H9 (cell line): ENCODE measurements at places on chromosomes 6 and 20. TPM values are rescaled to one million over a fixed set of nuclear protein-coding genes. Genes with fewer than 3 reads are reported as not detected.

Gene ADGRB3
- total RNA-seq: 0.22 and 0.37 TPM in 2 replicates

Gene RIMS4
- total RNA-seq: 15.5 and 16.3 TPM in 2 replicates

GRCh38 chr6:36962874-36963273 is 8.3 kb downstream of the PI16 start:
- peak; percentile 93 for DNase-seq

Gene TREM2
- 0.31 TPM in 1 of 2 replicates, not detected in the other for total RNA-seq

Gene BPIFB4
- not detected in 2 replicates for total RNA-seq
